ENCODE measurements at places on chromosomes 4 and X.

DNA sequence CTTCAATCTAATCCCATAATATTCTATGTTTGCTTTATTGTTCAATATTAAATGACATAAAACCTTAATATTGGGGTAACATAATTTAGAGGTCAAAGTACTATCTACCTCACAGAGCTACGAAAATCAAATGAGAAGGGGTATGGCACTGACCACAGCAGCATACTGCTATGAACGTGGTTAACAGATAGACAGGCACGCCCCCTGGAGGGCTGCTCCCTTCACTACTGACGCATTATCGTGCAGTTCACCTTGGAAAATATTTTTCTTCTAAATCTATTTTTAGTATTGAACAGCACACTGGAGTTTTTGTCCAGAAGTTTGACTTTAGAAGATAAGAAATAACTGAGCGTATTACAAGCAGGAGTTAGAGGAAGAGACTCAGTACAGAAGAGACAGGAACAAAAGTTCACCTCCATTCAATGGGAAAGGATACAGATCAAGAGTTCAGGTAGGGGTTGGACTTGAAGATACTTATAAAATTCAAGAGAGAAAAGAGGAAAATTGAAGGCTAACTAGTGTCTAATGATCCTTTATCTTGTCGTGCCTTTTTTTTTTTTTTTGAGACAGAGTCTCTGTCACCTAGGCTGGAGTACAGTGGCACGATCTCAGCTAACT is 22.7 kb downstream of the MAP9 start:
- DNase-seq, result no peak

DNA sequence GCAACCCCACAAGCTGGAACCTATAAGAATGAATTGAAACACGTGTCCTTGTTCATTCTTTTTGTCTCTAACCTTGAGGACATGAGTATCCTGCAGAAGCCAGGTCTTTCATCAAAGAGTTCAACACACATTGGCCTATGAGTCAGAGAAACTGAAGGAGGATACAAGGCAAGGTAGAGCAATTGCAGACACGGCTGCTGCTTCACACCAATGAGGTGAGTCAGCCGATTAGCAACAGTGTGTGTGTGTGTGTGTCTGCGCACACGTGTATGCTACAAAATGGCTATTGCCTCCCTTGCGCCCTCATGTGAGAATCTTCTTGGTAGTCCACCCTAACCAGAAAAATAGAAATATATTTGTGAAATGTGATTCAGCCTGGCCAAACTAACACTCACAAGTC is 1477.7 kb upstream of the IGFBP7 start:
- DNase-seq, result no peak

DNA sequence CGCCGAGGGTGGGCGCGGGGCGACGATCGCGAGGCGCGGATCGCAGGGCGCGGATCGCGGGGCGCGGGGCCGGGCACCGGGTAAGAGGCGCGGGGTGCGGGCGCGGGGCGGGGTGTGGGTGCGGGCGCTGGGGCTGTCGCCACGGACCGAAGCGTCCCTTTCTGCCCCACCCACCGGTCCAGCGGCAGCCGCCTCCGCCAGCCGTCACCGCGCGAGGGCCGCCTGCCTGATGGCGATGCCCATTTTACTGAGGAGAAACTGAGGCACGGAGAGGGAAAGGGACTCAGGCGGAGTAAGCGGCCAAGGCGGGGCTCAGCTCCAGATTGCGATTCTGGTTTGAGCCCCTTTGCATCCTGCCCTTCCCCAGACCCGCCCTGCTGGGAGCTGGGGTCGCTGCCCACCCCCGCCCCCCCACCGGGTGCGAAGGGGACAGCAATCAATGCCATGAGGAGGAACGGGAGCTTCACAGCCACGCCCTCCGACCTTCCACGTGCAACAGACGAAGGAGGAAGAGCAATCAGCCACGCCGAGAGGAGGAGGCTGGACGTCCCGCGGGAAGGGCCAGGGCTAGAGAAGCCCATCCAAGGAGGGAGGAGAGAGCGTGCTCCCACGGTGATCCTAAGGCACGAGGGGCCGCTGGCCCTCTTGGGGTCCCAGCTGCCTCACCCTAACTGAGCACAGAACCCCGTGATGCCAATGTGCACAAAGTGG is 10.9 kb upstream of the MAN2B2 start:
- no peak for DNase-seq

GRCh38 chrX:12986164-12986779 is 11.4 kb downstream of the TMSB4X start:
- no peak for DNase-seq

DNA sequence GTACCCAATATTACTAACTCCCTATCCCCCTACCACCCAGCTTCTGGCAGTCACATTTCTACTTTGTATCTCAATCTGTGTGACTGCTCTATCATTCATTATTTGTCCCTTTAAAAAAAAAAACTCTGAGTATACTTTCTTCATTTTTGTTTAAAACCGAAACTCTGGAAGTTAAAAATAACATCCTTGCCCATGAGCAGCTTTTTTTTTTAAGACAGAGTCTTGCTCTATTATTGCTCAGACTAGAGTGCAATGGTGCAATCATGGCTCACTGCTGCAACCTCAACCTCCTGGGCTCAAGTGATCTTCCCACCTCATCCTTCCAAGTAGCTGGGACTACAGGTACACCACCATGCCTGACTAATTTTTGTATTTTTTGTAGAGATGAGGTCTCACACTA is 15.8 kb downstream of the UBE2K start:
- no peak for DNase-seq

DNA sequence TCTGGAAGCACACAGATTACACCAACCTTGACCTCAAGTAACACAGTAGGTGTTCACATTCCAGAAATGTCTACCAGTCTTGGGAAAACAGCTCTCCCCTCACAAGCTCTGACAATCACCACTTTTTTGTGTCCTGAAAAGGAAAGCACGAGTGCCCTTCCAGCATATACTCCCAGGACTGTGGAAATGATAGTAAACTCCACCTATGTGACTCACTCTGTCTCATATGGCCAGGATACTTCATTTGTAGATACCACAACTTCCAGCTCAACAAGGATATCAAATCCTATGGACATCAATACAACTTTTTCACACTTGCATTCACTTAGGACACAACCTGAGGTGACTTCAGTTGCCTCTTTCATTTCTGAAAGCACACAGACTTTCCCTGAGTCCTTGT is 46.9 kb downstream of the ADGRG4 start:
- no peak for DNase-seq

GRCh38 chr4:89829470-89830138 is 7.4 kb downstream of the SNCA start:
- no peak for DNase-seq

DNA sequence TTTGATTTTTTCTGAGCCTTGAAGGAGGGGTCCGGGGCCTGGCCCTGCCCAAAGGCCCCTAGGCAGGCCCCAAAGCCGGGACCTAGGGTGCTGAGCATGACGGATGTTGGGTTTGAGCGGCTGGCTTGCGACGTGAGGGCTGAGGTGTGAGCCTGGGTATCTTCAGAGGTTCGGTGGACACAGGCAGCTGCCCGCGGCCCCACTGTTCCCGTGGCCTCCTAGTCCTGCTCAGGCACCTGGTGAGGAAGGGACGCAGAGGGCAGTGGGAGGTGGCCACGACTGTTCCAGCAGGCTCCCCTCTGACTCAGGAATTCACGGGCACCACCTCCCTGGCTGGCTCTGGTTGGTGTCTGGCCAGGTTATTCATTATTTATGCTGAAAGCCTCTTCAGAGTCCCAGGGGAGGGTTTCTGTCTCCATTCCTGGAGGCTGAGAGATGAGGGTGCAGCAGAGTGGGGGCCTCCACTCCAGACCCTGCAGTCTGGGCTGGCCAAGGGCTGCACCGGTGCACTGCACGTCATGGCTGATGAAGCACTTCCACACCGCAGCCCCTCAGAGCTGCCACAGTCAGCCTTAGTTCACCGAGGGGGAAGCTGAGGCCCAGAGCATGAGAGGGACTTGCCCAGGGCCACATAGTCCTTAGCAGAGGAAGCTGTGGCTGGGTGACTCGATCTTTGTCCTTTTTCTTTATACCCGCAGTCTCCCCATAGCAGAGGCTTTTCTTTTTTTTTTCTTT is 2.2 kb downstream of the MSANTD1 start:
- no peak for DNase-seq

DNA sequence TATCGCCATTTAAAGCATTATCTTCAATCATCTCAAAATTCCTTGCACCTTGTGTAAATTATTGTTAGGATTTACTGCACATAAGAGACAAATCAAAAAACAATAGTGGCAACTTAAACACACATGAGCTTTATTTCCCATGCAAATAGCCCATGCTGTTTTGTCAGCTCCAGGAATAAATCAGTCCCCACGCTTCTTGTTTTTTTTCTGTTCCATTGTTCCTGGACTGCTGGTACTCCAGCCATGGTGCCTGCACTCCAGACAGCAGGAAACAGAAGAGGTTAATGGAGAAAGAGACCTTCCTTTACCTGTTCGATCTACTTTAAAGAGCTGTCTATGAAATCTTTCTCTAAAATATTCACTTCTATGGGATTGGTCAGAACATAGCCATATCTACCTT is 1515.7 kb upstream of the TENM3 start:
- DNase-seq, result no peak

GRCh38 chr4:55345054-55345453 is 988 bp upstream of the SRD5A3 start:
- DNase-seq, result no peak

DNA sequence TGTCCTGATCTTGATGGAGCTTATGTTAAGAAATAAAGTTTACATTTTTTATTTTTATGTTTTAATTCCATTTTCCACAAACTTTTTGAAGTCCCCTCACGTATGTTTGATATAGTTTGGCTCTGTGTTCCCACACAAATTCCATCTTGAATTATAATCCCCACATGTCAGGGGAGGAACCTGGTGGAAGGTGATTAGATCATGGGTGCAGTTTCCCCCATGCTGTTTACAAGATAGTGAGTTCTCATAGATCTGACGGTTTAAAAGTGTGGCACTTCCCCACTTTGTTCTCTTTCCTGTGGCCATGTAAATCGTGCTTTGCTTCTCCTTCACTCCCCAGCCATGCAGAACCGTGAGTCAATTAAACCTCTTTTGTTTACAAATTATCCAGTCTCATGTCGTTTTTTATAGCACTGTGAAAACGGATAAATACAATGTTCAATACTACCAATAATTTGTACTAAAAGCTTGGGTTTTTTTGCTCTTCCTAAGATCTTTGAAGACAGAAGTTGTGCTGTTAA is 89.8 kb downstream of the PAPSS1 start:
- no peak for DNase-seq

GRCh38 chr4:128961405-128961804 is 131.9 kb downstream of the SCLT1 start:
- no peak for DNase-seq

- DNase-seq, result no peak
Measured at GRCh38 chr4:37951461-37952352, 8.5 kb upstream of the PTTG2 start.

DNA sequence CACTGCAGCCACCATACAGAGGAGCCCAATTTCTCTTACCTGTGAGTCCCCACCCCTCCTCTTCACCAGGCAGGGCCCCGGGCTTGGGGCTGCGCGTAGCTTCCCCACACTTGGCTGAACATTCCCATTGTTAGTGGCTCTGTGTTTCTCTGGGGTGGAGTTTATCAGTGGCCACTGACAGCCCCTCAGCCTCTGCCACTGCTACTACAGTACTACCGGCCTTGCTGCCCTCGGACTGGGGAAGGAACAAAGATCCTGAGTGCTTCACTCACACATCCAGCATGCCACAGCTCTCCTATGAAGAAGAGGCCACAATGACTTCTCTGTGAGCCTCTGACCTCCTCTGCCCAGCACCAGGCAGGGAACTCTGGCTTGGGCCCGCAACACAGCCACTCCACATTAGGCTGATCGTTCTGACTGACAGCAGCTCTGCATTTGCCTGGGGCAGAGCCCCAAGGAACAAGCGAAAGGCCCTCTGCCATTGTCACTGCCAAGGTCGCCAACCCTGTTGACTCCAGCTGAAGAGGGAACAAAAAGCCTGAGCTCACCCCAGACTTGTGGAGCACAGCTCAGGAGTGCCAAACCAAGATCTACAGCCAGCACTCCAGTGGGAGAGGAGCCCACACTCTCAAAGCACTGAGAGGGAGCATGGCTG is 24.0 kb downstream of the ABCB7 start:
- DNase-seq, result no peak

DNA sequence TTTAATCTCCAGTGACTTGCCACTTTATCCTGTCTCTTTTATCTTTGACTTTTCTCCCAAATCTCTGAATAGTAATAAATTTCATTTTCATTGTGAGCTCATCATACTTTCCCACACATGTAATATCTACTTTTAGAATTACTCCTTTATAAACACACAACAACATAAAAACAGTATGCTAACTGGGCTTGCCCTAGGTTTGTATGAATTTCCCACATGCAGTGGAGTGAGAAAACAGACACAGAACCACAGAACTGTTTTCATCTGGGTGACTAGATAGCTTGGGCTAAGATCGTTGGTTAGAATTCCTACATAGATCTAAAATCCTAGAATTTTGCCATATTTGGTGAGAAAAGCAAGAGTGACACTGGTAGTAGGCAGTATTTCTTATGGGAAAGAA is 409.5 kb downstream of the SPRY1 start:
- DNase-seq, result no peak

DNA sequence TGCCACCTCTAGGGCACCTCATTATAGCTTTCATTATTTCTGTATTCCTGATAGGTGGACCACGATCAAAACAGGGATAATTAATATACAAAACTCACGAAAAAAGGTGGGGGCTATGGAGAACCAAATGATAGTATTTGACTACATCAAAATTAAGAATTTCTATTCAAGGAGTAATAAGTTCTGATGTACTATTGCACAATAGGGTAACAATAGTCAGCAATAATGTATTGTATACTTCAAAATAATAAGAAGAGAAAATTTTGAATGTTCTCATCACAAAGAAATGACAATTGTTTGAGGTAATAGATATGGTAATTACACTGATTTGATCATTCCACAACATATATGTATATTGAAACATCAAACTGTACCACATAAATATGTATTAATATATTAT is 327.3 kb upstream of the TRAM1L1 start:
- no peak for DNase-seq

DNA sequence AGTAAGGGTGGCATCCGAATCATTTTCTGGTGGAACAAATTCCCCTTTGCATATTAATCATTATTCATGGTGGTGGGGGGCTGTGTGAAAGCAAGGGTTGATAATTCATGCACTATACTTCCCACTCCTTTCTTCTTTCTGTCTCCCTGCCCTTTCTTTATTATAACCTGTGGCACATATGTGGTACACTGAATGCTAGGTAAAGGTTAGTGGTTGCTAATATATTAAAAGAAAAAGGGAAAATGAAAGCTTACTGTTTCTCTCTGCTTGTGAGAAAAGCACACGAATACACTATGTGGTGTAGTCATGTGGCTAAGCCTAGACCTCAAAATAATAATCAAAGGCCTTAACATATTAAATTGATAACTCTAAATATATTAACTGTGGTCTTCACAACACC is 178.4 kb upstream of the RPS6KA3 start:
- DNase-seq, result no peak

Data from T-helper 22 cell (primary cell).